GM23248 (cell line): ENCODE measurements at places on chromosomes 12 and 14. TPM values are rescaled to one million over a fixed set of nuclear protein-coding genes. Genes with fewer than 3 reads are reported as not detected.

STON2 gene
- total RNA-seq, result not detected in 2 replicates

WNT1 gene
- total RNA-seq, result not detected in 2 replicates

ZNF891 gene
- total RNA-seq, result 0.43 and 0.63 TPM in 2 replicates

C3AR1 gene
- total RNA-seq, result not detected in 2 replicates
